ENCODE measurements at places on chromosomes 7 and 10. TPM values are rescaled to one million over a fixed set of nuclear protein-coding genes. Genes with fewer than 3 reads are reported as not detected.

DNA sequence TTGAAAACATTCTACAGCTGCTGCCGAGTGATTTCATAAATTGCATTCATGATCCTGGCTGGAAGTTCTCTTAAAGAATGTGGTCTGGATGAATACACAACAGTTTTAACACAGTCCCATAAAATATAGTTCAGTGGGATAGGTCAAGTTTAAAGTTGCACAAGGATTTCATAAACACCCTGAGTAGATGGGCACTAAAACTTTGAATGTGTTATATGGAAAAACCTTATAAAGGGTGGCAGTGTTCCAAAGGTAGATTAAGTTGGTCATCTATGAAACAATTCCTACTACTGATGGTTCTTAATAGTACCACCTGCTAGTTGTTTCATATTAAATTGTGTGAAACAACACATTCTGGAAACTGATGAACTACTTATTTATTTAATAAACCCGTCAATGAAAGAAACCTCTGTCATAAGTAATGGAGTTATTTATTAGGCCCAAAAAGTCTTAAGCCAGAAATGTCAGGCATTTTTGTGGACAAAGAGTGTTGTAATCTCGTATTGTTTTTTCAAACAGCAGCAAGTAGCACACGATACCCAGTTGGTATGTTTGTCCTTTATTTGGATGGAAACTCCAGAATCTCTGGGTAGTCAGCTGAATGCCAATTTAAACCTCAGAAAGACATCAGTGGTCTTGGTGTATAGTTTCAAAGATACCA, 14.3 kb upstream of the RPA3 start:
- DNase-seq = no peak

DNA sequence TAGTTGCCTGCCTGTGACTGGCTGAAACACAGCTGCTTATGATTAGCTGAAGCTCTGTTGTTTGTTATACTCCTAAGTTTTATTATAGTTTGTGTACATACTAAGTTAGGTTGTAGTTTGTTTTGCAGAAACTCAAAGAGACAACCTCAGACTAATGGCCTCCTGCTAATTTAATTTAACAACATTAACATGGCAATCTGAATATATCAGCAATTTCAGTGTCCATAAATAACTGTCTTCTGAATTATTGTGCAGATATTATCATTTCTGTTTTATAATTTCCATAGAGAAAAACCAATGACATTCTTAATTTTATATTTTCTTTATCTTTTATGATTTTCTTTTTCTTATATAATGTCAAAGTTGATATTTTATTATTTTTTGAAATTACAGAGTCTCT, 298.1 kb upstream of the PLXDC2 start:
- no peak for DNase-seq

DNA sequence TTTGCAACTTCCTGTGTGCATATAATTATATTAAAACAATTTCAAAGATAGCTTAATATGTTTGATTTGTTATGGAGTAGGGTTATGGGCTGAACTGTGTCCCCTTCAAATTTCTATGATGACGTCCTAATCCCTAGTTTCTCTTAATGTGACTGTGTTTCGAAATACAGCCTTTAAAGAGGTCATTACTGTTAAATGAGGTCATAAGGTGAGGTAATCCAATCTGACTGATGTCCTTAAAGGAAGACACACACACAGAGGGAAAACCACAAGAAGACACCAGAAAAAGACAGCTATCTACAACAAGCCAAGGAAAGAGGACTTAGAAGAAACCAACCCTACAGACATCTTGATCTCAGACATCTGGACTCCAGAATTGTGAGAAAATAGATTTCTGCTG, 407.4 kb downstream of the MAGI2 start:
- DNase-seq = no peak

- DNase-seq = no peak
Observed at GRCh38 chr10:115624448-115624847, 531.3 kb downstream of the ATRNL1 start.

DNA sequence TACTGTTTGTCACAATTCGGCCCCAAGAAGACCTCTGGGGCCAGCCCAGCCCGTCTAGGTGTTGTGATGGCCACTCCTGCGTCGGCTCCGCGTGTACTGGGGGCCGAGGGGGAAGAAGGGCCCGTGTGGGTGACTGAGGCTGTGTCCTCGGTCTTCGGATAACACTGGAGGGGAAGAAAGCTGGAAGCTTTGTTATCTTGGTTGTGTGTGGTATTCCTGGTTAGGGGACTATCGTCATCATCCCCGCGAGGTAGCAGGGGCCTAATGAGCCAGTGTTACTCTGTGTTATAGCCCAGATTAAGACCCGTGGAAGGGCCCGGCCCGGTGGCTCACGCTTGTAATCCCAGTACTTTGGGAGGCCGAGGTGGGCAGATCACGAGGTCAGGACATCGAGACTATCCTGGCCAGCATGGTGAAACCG, 854 bp downstream of the MTG1 start:
- no peak for DNase-seq

The CLRN3 gene
- total RNA-seq = 0.11 TPM

GRCh38 chr10:103781329-103782061, 73.9 kb downstream of the SH3PXD2A start:
- DNase-seq = no peak

The C10orf67 gene
- not detected for total RNA-seq

The PLAU gene
- 29.0 TPM for total RNA-seq

The TRIL gene
- 0.33 TPM for total RNA-seq

The BICC1 gene
- 1.7 TPM for total RNA-seq

DNA sequence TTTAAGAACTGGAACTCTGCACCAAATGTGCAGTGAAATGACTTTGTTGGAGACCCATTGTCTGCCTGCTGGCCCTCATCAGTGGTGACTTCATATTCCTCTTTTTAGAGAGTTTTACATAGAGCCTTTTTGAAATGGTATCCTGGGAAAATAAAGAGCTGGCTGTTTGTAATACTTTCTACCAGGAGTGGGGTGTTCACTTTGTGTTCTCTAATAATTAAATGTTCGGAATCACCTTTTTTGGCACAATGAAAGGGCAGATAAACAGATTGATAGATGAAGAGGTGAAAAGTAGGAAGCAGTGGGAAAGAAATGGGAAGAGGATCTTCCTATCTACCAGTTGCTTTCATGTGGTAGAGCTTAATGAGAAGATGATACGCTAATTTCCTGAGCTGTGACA, 55.5 kb downstream of the PRPF18 start:
- no peak for DNase-seq

DNA sequence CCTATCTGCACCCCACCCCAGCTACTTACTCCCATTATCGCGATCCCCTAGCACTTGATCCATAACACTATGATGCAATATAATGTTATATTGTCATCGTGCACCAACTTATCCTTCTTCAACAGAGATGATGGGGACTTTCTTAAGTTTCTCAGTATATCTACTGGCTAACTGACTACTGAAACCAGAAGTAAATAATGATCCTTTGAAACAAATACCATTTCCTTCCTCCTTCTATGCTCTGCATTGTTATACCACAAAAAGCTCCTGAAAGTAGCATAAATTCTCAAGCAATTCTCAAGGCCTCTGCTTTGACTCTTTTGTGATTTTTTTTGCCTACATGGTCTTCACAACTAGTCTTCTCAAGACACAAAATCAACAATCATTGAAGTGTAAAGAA, 68.9 kb downstream of the HTR7 start:
- no peak for DNase-seq

DNA sequence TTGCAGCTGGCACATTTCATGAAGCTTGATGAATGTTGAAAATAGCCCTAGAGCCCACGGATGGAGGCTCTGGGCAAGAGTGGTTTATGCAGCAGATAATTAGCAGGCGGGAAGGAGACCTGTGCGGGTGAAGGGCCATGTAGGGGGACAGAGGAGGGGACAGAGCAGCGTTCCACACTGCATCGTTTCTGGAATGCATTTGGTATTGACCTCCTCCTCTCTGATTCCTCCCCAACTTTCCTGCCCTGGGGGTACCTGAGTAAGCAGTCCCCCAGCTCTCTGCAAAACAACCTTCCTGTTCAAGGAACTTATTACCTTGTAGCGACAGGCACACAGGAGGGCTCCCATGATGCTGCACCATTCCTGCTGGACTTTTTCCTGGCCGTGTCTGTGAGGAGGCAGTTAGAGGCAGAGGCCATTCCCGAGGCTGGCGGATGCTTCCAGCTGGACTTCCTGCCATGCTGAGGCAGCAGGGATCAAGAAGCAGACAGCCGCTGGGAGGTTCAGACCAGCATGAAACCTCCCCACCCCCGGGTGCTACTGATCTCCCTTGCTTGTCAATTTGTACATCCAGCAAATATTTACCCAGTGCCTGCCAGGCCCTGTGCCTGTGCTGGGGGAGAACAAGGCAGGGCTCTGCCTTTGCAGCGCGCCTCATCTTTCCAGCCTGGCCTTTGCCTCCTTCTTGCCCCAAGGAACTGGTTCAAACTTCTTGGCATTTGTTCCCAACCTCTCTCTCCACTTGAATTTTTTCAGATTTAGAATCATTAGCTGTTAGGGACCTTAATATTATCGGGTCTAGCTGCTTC, 28.7 kb downstream of the SLC29A3 start:
- DNase-seq = no peak

GRCh38 chr10:73095481-73096021, 1.1 kb downstream of the P4HA1 start:
- DNase-seq = no peak

DNA sequence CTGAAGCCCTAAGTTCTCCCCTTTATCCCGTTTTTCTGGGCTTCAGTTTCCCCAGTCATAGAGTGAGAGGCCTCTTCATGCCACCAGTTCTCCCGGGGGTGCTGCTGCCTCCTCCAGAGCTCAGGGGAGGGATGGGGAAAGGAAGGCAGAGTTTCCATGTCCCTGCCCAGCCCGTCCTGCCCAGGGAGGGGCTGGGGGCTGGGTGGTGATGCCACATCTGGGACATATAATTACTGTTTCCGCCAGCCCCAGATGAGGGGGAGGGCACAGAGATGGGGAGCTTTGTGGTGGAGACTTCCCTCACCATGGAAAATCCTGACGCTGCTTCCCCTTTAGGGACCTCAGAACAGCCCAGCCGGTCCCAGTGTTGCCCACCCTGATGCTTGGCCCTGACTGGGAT, 4.1 kb downstream of the AQP1 start:
- no peak for DNase-seq

DNA sequence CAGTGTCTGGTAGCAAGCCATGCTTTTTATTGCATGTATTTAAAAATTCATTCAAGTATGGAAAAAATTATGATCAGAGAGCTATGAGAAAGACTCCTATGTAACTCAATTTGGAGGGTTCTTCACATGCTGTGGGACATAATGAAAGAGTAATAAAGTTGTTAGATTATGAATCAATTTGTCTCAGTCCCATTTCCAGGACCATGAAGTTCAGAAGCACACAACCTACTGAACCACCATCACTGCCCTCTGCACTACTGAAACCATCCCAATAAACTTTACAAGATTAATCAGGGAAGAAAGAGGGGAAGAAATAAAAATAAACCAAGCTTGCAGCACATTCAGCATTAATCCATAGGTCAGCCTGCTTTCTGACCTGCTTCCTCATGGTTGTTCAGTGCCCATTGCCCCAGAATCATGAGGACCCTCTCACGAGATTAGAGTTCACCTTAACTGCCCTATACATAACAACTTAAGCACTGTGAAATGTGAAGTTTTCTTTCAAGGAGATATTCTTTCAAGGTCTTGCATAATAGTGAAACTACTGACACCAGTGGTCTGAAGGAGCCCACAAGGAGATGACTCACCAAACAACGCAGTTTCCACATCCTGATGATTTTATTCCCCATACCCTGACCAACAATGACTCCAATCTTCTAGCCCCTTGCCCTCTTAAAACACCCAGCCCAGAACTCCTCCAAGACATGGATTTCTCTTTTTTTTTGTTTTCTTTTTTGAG, 171.5 kb upstream of the ADCY1 start:
- DNase-seq = no peak

The NT5C3A gene
- 15.9 TPM for total RNA-seq

DNA sequence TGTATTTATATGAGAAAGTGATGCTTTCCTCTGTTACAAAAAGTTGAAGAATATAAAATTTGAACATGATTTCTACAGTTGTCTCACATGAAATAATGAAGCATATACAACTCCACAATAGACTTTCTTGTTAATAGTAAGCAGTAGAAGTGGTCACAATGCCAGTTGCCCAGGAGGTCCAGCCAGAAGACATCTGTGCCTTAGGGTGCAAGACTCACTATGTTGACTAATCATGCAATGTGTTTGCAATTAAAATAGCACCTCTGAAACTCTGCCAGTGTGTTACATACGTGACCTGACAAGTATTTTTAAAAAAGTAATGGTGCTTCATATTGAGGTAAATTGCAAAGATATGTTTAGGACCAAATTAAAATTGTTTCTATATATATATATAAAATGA, 547.2 kb downstream of the ETV1 start:
- DNase-seq = no peak

The MET gene
- 80.8 TPM for total RNA-seq

DNA sequence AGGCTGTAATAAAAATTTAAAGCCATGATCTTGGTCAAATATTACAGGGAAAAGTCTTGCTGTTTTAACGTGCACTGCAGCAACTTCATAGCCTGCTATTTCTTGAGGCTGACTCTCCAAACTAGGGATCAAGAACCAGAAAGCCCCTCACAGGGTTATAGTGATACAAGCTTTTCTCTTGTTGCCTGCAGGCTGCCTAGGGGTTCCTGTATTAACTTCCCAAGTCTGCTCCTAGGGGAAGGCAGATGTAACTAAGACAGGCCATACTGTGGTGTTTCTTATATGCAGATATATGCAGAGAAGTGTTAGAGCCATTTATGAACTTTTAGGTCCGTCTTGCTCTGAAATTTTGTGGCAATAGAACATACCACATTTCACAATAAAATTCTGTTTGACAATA, 175.7 kb downstream of the FOXP2 start:
- DNase-seq = no peak

DNA sequence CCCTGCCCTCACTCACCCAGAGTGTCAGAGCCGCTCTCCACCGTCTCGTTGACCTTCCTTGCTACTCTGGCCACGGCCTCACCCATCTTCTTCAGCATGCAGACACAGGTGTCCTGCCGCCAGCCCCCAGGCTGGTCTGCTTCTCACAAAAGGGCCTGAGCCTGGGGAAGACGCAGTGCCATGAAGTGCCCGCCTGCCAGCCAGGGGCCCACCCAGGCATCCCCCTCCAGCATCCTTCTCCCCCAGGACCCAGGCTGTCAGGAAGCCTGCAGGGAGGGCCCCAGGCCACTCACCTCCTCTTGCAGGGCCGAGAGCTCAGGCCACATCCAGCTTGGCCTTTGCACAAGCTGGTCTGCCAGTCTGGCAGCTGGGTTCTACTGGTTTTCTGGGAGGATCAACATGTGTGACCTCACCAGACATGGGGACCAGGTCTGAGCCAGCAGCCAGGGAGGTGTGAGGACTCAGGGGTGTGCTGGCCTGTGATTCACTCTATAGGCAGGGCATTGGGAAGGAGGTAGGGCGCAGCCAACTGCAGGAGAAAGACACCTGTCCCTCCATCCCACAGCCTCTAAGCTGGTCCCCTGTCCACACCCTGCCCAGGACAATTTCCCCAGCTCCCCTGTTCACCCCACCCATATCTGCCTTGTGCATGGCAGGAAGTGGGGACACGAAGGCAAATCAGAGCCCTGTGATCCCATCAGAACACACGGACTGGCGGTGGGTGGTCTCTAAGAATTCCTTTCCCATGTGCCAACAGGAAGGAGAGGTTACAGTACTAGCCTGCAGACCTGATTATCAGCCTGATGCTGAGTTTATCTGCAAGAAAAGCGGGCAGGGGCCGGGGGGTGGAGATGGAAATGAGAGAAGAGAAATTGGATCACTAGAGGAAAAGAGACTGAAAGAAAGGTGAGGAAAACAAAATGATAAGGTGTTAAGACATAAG, 5.7 kb downstream of the LRRC20 start:
- DNase-seq = no peak
